H4 (cell line): ENCODE measurements at places on chromosomes 4 and X. TPM values are rescaled to one million over a fixed set of nuclear protein-coding genes. Genes with fewer than 3 reads are reported as not detected.

The KCTD8 gene
- 0.18 and 0.21 TPM in 2 replicates for total RNA-seq

The GYG2 gene
- 7.2 and 9.6 TPM in 2 replicates for total RNA-seq

The GAGE13 gene
- total RNA-seq = not detected in 2 replicates

The LINC00632 gene
- total RNA-seq = 0.54 and 1.5 TPM in 2 replicates

The FAT4 gene
- total RNA-seq = 8.8 and 9.0 TPM in 2 replicates

The HELQ gene
- 8.8 and 12.5 TPM in 2 replicates for total RNA-seq

The CXCR3 gene
- total RNA-seq = not detected in 2 replicates

The OTC gene
- not detected in 2 replicates for total RNA-seq

The PRIMPOL gene
- 26.9 and 30.4 TPM in 2 replicates for total RNA-seq

The ABCB7 gene
- 26.0 and 37.9 TPM in 2 replicates for total RNA-seq

The MGARP gene
- total RNA-seq = 0.72 TPM in 1 of 2 replicates, not detected in the other

The SHISA3 gene
- total RNA-seq = 0.27 TPM in 1 of 2 replicates, not detected in the other

The WNK3 gene
- total RNA-seq = 0.37 and 0.58 TPM in 2 replicates

The APBB2 gene
- total RNA-seq = 25.5 and 25.7 TPM in 2 replicates

The POU3F4 gene
- total RNA-seq = 0.79 and 0.82 TPM in 2 replicates

The BMX gene
- total RNA-seq = not detected in 2 replicates

The GABRG1 gene
- total RNA-seq = 1.0 TPM in 2 replicates

The TCEAL1 gene
- 16.4 and 27.4 TPM in 2 replicates for total RNA-seq

The ZFYVE28 gene
- 1.9 and 2.7 TPM in 2 replicates for total RNA-seq

The AKAP4 gene
- not detected in 2 replicates for total RNA-seq

The SUPT20HL1 gene
- not detected in 2 replicates for total RNA-seq

The LEF1 gene
- 33.0 and 37.2 TPM in 2 replicates for total RNA-seq

The DMP1 gene
- not detected in 2 replicates for total RNA-seq

The BANK1 gene
- 0.06 and 0.48 TPM in 2 replicates for total RNA-seq

The OTUD6A gene
- not detected in 2 replicates for total RNA-seq

The SMIM10 gene
- total RNA-seq = 7.2 and 7.6 TPM in 2 replicates
